ENCODE measurements at places on chromosomes 12 and 14. TPM values are rescaled to one million over a fixed set of nuclear protein-coding genes. Genes with fewer than 3 reads are reported as not detected.

DNA sequence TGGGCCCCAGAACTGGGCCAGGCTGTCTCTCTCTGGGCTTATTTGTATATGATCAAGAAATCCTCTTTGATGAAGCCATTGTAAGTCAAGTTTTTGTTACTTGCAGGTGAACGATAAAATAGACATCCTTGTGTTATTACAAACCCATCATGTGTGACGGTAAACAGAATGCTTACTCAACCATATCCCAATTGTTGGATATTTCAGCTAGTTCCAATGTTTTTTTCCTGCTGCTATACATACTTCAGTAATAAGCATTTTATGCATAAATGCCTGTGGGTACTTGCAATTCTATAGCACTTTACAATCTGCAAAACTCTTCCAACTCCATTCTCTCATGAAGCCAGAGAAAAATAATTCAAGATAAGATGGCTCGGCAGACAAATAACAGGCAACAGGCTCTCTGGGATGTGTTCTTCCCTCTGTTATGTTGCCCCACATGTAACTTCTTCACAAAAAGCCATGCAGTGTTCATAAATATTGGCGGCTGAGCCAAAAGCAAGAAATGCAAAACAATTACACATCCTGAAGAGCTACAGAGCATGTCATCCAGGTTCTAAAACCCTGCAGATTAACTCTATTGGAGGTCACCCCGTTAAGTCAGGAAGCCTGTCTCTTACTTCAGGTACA lies 69.5 kb downstream of the CLMN start:
- no peak for DNase-seq

- DNase-seq, result no peak
These were observed 52.0 kb downstream of the PRORP start for GRCh38 chr14:35174342-35174741.

The PLCZ1 gene
- total RNA-seq, result not detected

- no peak for DNase-seq
These were observed 38.3 kb upstream of the PPM1A start for GRCh38 chr14:60210703-60211102.

The C1RL gene
- 13.7 TPM for total RNA-seq
